Cerebellum (tissue), 4 donors: ENCODE measurements at places on chromosomes 12 and 14.
A peak's percentile ranks its signal among the peaks of the same experiment; 100 is the strongest.

GRCh38 chr12:108462686-108463085 is 52.4 kb upstream of the FICD start:
- DNase-seq: no peak

DNA sequence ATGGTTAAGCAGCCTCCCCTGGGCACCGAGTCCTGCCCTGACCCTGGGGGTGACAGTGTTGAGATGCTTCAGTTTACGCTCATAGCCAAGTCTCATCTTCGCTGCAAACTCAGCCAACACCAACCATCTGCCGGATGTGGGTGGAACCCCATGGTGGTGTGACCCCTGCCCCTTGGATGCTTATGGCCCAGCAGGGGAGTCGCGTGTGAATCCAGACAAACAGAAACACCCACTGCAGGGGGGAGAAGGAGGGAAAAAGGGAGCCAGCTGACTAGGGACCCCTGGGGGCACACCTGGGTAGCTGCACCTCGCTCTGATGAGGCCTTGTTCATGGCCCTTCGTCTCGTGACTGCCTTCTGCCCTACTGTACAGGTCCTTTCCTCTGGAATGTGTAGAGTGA is 23.8 kb downstream of the AACS start:
- no peak for DNase-seq

- DNase-seq: peak; percentile 90
Measured at GRCh38 chr12:55728939-55729818, at the start of gene CD63. CD63 (minus strand) TSS chr12:55729009; CDS start chr12:55728341, 668 bp downstream.

- no peak for DNase-seq
Measured at GRCh38 chr12:56377310-56377988, 14.8 kb upstream of the APOF start.

GRCh38 chr14:21215130-21215878 is 53.9 kb downstream of the HNRNPC start:
- no peak for DNase-seq

DNA sequence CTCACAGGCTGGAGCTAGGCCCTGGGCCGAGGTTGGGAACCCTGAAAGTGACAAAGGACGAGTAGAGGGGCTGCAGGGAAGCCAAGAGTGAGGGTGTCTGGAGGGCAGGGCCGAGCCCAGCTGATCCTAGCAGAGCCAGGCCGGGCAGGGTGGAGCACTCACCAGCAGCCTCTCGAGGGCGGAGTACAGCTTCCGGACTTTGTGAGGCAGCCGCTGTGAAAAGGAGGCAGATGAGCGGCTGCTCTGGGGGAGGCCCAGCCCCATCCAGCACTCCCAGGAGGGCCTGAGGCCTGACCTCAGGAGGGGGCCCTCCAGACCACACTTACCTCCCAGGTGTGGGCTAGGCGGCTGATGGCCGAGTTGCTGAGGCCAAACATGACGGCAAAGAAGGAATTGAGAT is 14.7 kb upstream of the ENDOU start:
- DNase-seq: no peak

- DNase-seq: no peak
Measured at GRCh38 chr12:19138551-19138950, 9.0 kb downstream of the PLEKHA5 start.

- no peak for DNase-seq
Measured at GRCh38 chr14:68964300-68965093, 14.6 kb downstream of the ACTN1 start.

GRCh38 chr12:5083955-5084849 is 40.5 kb downstream of the KCNA5 start:
- DNase-seq: peak; percentile 83

DNA sequence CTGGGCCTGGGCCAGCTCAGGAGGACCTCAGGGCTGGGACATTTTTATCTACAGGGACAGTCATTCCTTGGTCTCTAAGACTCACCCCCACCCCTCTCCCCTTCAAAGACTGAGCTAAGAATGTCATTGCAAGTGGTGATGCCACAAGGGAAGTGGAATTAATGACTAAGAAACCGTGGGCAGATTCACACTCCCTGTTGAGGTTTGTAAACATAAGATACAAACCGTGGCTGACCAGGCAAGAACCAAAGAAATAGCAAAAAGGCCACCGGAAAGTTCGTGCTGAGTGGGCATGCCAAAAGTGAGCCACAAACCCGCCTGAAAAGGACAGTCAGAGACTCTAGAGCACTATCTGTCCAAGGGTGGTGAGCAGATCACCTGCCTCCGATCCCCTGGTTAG is 25.7 kb downstream of the NUAK1 start:
- no peak for DNase-seq

DNA sequence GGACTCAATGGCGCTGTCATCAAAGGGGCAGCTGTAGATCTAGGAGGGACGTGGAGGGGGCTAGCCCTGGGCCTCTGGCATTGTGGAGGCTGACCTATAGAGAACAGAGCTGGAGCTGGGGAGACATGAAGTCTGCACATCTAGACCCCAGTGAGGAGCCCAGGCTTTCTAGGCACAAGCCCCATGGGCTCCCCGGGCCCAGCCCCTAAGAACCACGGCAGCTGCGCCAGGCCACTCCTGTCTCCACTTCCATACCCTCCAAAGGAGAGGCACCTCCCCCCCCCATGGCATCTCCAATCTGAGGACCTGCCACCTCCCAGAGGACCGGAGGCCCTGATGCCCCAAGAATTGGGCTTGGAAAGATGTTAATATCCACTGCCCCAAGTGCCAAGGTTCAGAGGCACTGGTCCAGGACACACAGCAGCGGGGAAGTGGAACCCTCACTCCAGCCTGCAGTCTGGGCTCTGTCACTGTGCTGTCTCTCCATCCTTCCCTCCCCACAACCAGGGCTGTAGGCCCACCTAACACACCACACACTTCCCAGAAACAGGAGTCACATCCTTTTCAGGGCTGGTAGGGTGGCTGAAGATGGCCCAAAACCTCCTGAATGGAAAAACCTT is 4.5 kb downstream of the ANKRD9 start:
- no peak for DNase-seq

DNA sequence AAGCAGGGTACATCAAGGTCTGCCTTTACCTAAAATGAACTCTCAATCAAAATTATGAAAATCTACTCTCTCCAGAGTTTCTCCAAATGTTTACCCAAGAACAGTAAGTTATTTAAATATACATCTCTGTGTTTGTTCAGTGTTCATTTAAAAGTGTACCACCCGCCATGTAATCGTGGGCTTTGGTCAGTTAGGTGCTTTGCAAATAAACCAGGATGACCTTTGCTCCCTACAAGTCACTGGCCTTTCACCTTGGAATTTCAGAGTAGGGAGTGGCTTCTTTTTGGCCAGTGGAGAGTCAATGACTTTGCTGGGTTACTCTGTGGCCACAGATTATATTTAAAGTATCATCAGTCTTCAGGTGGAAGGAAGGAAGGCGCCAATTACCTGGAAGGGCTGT is 74.6 kb upstream of the PTPRB start:
- DNase-seq: no peak

- DNase-seq: no peak
Measured at GRCh38 chr12:2114071-2114470, 61.3 kb downstream of the CACNA1C start.

GRCh38 chr14:68819260-68819691 is 26.4 kb upstream of the ZFP36L1 start:
- no peak for DNase-seq

DNA sequence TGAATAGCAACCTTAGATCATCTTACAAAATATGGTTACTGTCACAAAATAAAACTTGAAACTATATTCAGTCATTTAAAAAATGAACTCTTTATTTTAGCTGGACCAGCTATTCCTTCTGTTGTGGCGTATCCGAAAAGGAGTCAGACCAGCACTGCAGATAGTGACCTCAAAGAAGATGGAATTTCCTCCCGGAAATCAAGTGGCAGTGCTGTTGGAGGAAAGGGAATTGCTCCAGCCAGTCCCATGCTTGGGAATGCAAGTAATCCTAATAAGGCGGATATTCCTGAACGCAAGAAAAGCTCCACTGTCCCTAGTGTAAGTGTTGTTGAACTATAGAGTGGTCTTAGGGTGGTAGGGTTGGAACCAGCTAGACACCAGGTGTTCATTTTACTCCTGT is 47.7 kb downstream of the CKB start:
- no peak for DNase-seq

GRCh38 chr12:112842441-112842840 is 50.9 kb downstream of the RPH3A start:
- DNase-seq: no peak

GRCh38 chr14:68676511-68676943 is 116.3 kb downstream of the ZFP36L1 start:
- DNase-seq: no peak

DNA sequence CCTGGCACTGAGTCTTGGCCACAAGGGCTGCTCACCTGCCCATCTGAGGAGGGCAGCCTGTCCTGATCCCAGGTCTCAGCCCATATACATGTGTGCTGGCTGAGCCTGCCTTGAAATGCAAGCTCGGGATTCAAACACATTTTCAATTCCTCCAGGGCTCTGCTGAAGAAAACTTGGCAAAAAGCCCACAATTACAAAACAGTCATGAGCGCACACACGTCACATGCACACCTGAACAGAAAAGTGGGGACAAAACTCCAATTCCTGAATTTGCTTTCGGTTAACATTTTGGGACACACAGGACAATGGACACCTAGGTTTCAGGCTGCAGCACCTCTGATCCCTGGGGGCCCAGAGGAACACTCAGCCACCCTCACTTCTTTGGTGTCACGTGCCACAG is 113.9 kb downstream of the RBM19 start:
- no peak for DNase-seq
